Gastrocnemius medialis (tissue), 4 donors: ENCODE measurements at places on chromosomes 5 and 9.

- DNase-seq = no peak
These were observed 185.8 kb upstream of the ELAVL2 start for GRCh38 chr9:24011881-24012280.

- DNase-seq = no peak
These were observed 6.8 kb upstream of the FCHSD1 start for GRCh38 chr5:141657937-141658545.

DNA sequence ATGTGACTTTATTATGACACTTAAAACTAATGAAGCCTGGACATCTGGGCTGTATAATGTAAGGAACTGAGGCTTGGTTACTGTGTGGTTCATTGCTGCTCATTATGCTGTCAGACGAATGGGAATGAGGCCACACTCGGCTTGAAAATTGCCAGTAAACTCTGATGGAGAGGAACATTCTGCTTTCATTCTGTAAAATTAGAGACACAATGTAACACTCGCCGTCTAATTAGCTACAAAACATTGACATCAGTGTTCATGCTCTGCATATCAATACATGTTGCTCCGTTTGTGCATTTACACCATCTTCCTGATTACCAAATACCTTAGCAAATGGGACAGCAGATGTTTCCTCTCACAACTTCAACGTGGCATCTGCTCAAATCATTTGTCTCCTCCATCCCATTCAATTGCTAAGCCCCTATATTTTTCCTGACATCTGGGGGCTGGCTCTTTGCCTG is 133.0 kb downstream of the SLC28A3 start:
- DNase-seq = no peak

DNA sequence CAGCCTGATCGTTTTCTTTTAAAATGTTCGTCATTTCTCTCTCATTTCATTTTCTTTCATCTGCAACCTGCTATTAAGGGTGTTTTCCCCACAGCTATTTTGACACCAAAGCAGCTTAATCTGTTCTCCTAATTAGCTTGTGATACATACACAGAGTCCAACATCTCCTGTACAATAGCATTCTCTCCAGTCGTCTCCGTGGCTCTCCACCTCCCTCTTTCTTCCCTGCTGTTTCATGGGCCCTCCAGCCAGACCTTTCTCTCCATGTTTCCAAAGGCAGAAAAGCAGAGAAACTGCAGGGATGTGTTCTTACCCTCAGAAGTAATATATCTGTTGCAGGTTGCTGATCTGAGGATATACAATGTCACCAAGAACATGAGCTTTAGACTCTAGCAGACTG is 88.8 kb upstream of the SPOCK1 start:
- no peak for DNase-seq

DNA sequence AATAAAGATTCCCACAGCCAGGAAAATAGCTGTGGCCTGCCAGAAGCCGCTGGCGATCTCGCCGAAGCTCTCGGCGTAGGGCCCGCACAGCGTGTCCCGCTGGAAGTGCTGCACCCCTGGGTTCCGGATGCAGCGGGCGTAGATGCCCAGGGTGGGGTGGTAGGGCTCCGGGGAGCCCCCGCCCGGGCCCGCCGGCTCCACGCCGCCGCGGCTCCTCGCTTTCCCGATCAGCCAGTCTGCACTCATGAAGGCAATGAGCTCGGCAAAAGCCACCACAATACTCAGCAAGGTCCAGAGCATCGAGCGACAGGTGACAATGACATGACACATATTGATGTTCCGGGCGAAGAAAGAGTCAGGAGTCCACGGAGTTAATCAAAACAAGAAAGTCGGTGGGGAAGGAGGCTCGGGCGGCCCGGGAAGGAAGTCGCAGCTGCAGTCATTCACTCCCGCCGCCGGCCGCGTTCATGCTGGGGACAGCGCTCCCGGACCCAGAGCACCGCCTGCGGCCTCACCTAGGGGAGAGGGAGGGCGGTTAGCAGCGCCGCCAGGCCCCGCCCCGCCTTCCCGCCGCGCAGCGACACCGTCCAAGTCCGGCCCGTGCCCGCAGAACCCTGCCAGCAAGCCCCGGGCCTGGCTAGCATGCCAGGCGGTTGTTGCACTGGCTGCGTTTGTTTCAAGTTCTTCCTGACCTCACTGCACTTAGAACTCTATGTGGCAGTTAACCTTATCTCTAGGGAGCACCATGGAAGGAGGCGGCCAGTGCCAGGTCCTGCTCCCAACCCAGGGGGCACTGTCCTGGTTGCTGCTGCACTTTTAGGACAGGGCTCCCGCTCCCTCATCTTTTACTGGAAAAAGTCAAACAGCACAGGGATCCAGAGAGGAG is 138.4 kb downstream of the LHFPL2 start:
- DNase-seq = peak; percentile 68

DNA sequence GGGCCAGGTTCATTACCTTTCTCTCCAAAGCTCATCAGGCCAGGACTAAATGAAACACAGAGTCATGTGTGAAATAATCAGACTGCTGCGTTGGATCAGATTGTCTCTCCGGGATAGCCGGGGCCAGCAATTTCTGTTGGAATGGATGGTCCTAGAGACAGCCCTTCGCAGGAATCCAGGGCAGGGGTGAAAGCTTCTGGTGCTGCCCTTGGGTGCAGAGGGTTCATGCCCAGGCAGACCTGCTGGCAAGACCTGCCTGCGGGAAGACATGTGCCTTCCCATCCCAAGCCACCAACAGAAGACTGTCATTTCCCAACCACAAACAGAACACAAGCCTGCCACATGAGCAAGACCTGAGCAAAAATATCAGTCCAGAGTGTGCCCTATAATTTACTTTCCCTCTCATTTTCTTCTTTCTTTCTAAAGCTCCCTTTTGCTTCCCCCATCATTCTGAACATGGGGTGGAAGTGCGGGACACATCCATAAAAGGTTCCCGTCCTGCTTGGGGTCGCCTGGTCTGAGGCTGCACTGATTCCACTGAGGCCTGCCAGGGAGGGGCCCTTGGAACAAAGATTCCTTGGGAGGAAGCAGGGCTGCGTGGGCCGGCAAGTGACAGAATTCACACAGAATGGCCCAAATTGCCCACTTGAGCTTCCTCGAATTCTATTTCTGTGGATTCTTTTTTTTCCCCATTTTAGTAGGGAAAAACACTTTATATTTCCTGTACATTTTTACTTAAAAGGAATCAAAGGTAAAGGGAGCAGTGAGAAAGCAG is 57.3 kb downstream of the UBE2QL1 start:
- no peak for DNase-seq

GRCh38 chr9:75101004-75101588 is 12.8 kb downstream of the OSTF1 start:
- DNase-seq = no peak

DNA sequence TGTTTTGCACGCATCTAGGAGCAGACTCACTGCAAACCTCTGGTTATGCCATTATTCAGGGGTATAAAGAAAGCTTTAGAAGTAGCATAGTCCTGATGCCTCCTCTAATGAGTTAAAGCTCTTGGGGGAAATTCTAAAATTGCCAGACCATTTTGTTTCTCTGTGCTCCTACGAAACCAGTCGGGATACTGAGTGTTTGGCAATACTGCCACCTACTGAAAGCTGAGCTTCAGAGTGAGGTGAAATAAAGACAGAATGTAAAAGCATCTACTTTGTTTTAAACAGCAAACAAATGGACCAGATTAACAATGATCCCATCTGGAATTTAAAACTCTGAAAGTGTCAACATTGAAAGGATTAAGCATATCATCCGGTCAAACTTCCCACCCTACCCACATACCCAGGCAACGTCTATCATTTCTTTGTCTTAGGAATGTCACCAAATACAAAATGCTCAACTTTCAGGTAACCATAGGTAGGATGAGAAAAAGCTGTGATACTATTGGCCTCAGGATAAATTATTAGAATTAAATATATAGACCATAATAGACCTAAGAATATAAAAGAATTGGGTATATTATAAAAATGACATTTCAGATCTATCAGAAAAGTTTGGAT is 77.8 kb upstream of the SHISAL2B start:
- DNase-seq = no peak

DNA sequence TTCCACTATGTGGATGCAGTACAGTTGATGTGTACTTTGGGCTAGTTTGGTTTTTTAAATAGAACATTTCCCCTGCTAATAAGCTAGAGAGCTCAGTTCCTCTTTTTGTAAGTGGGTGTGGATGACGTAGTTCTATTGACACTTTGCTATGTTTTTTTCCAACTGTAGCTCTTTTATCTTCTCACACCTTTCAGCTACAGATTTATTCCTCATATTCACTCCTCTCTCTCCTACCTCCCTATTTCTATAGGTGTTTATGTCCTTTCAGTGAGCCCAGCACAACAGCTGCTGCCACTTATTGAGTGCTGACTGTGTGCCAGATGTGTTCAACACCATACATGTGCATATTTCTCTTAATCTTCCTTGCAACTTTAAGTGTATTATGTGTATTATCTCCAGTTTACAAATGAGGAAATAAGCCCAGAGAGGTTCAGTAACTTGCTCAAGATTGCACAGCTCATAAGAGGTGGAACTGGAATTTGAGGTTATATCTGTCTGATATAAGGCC is 215.7 kb downstream of the SEMA6A start:
- no peak for DNase-seq

GRCh38 chr5:43073597-43074546 is 33.8 kb upstream of the ANXA2R start:
- no peak for DNase-seq

DNA sequence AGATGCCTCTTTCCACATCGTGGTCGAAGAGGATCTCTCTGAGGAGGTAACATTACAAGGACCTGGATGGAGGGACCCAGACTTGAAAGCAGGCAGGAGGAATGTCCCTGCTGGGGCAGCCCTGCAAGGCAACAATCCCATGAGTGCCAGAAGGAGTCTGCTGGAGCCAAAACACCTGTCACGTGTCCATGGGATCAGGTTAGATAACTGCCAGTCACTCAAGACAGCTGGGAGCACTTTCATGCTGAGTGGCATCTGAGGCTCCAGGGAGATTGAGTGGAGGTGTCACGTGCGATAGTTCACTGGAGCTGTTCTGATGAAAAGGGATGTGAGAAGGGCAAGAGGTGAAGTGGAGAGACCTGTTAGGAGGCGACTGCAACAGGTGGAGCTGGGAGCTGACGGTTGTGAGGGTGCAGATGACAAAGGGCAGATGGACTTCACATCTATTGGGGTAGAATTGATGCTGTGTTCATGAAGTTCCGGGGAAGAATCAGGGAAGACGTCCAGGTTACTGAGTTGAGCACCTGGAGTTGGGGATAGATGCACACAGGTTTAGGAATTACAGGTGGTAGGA is 68.4 kb downstream of the ICE1 start:
- DNase-seq = peak; percentile 79

- DNase-seq = no peak
These were observed 77.4 kb downstream of the SLIT3 start for GRCh38 chr5:169223595-169223953.

DNA sequence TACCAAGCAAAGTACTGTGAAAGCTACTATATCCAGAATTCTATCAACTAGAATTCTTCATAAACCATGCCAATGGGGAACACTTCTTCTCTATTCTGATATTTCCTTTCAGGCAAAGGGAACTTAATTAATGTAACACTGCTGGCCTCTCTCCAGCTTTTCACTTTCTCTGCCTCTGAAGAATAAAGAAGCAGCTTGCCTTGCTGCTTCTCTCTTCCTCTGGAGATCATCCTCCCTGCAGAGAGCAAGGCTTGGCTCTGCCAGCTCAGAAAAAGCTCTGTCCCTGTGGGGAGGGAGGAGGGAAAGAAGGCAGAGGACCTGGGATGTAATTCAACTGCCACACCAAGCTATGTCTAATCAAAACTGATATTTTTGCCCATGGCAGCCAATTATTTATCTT is 6.5 kb downstream of the CTNND2 start:
- DNase-seq = no peak

DNA sequence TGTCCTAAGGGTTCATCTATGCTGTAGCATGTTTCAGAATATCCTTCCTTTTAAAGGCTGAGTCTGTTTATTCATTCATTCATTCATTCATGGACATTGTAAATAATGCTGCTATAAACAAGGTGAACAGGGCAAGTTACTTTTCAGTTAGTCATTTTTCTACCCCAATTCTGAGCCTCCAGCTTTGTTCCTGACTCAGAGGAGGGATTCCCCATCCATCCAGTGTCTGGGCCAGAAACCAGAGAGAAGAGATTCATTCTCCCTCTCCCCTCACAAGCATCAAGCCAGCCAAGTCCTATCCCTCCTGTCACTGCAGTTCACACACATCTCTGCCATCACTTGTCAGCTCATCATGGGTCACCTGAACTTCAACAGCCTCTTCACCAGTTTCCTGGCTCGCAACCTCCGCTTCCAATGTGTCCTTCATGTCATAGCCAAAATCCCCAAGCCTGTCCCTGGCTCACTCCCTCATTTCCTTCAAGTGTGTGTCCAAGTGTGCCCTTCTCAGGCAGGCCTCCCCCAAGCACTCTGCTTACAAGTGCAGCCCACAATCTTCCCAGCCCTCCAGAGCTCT is 203.0 kb downstream of the TTLL11 start:
- DNase-seq = no peak

DNA sequence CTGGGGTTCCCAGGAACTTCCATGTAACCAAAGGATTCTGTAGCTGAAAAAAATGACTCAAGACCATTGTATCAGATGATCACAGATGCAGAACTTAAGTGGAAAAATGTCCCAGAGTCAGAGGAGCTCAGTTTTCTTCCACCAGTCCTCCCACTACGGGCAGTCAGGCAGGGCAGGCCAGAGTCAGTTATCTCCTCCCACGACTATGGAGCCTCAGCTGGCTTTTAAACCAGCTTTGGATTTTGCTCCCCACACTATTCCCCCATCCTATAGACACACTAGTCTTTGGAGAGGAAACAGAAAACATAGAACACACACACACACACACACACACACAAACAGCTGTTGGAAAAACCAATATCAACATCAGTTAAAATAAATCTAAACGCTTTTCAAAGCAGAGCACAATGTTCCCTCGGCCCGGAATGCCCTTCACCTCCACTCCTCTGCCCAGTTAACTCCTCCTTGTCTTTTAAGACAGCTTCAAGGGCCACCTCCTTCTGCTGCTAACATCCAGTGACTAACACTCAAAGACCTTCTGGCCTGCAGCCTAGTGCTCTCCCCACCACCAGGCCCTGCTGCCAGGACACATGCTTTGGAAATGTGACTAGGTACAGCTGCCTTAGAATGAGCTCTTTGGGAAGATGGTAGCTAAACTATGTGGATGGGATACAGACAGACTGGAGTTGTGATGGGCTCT is 56.8 kb downstream of the NIPAL4 start:
- peak; percentile 50 for DNase-seq
